ENCODE measurements at places on chromosomes 12 and 14.

- no peak for DNase-seq
Measured at GRCh38 chr12:131138638-131139362, 185.1 kb downstream of the ADGRD1 start.

DNA sequence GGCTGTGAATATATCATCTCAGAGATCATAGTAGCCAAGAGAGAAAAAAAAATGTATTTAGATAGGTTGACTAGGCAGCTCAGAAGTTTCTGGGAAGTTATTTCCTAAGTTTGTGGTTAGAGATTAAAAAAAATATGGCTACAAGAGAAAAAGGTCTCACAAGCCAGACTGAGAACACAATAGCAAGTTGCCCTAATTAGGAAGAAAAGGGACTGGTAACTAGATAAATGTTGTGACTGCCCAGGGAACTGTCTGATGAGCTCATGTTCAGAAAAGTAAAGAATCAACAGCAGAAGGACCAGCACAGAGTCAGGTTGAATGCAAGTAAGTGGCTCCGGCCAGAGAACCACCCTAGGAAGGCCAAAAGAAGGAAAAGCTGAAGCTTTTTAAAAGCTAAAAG lies 256.6 kb downstream of the PRKD1 start:
- DNase-seq: no peak

DNA sequence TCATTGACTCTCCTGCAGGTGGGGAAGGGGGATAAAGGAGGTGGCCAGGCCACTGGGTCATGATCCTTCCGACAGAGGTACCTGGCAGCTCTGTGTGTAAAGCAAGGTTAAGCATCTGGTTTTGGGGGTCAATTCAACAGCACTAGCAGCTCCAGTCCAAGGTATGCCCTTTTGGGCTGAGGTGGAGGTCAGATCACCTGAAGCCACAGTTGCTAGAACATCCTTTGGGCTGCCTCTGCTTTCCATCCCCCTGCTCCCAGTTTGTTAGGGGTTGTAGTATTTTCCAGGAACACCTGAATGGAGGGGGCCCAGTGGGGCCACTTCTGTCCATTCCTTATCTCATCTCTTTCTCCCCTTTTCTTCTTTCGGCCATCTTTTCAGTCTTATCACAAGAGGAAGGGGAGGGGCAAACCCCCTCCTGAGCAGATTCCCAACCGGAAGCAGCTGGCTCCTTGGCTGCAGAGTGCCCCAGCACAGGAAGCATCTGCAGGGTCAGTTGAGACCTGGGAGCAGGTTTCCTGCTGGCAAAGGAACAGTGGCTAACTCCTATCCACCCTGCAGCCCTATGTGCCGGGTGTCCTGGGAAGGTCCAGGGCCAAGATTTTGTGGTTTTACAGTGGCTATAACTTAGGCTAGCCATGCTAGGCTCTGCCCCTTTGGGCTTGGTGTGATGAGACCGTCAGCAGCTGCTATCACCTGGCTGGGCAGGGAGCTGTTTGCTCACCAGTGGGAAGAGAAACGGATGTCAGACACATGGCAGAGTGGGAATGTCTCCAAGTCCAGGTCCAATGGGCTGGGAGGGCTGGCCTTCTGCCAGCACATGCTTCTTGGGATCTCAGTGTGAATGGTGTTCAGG lies 40.2 kb downstream of the SH2B3 start:
- DNase-seq: no peak

GRCh38 chr14:96589577-96589976 lies 87.4 kb downstream of the PAPOLA start:
- DNase-seq: no peak

DNA sequence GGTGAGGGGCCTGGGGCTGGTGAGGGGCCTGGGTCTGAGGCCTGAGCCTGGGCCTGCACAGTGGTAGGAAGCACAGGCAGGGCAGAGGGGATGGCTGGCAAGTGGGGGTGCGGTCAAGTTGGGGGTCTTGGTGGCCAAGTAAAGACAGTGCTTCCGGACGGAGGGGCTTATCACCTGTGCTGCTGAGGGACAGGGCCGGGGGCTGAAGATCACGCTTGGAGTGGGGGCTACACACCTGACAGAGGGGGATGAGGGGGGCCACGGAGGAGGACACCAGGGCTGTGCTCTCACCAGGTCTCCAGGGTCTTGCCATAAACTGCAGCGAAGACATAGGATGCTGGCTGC lies 12.2 kb downstream of the TEDC1 start:
- DNase-seq: no peak

DNA sequence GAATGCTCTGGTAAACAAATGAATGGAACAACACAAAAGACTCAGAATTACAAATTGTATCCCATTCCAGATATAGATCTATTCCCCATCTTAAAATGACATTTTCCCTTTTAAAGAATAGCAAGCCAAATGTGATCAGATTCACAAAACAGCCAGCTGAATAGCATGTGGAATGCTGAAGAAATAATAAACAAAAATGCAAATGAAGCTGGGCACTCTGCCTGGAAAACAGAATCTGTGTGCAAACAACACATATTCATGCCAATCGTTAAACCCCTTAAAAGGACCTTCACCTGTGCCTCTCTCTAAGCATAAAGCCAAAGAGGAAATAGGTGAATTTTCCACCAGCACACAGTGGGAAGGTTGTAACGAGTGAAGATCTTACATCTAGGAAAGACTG lies 67.9 kb upstream of the PDZRN4 start:
- no peak for DNase-seq

- DNase-seq: no peak
Measured at GRCh38 chr12:51190820-51191219, 17.9 kb upstream of the TFCP2 start.

DNA sequence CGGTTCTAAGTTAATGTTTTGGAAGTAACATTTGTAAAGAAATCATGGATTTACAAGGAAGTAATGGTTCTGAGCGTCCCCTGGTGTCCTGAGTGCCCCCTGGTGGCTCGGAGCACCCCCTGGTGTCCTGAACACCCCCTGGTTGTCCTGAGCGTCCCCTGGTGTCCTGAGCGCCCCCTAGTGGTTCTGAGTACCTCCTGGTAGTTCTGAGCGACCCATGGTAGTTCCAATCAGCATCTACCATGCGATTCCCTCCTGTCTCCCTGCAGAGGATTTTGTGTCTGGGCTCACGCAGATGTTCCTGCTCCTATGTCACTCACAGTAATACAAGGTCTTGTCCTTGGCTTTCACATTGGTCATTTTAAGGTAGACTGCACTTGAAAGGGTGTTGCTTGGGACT lies 1352.9 kb downstream of the TMEM121 start:
- DNase-seq: no peak

DNA sequence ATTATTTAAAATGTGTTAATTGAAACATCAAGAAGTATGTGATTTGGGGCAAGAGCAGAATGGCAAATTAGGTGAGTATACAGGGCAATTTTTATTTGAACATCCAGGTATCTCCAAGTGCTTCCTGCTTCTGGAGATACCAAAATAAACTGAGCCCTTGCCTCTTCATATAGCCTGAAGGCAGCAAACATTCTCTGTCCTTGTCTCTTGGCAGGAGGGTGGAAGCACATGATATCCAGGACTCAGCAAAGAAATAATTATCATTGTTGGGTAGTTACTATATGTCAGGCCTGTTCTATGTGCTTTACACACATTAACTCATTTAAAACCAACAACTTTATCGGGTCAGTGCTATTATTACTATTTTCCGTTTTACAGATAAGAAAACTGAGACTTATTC lies 12.5 kb downstream of the LIN7A start:
- no peak for DNase-seq

- DNase-seq: no peak
Measured at GRCh38 chr14:99012703-99013102, 259.3 kb downstream of the BCL11B start.

GRCh38 chr12:43148691-43149090 lies 403.3 kb downstream of the ADAMTS20 start:
- DNase-seq: no peak

- DNase-seq: no peak
Measured at GRCh38 chr12:131947482-131948027, 2.2 kb upstream of the EP400 start.

DNA sequence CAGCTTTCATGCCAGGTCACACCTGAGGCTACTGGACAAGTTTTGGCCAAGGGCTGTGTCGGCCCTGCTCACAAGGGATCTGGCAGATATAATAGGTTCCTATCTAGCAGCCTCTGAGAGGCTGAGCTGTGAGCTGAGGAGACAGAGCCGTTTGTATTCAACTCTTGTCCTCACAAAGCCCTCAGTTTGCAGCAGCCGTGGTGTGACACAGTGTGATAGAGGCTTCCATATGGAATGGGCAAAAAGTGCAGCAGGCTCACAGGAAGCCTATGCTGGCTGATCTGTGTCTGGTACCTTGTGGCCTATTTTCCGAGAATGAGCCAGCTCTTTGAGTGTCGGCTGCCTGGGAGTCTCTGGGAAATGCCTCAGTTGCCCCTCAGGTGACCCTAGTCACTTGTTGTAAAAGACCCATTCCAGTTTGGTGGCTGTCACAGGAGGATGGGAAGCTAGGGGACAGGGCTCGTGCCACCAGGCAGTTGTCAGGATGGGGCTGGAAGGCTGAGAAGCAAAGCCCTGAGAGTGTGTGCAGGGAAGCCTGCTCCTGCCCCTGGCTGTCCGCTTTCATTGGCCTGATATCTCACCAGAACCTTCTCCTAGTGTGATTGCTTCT lies 16.1 kb downstream of the VRTN start:
- DNase-seq: no peak

- no peak for DNase-seq
Measured at GRCh38 chr12:109664402-109664801, 49.2 kb upstream of the FAM222A start.

Measured in NCI-H2171 (cell line).